Astrocyte of the cerebellum (primary cell): ENCODE measurements at places on chromosomes 5 and 9.
A peak's percentile ranks its signal among the peaks of the same experiment; 100 is the strongest.

GRCh38 chr9:134066526-134066912 is 1.3 kb downstream of the BRD3 start:
- DNase-seq: no peak

- DNase-seq: peak; percentile 42
Measured at GRCh38 chr5:77390795-77391194, 101.3 kb downstream of the WDR41 start.

DNA sequence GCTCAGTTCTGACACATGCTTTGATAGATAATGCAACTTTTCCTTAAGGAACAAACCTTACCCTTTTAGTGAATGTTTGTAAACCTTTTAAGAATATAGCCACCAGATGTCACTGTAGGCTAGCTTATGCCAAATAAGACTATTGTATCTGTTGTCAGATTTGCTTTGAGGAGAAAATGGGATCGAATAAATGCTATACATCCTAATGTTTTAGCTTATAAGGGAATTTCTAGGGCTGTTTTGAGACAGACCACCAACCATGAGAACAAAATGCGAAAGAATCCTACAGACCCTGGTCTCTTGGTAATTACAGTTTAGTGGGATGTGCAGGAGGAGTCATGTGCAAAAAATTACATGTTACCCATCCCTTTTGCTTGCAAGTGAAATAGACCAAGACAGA is 127.6 kb upstream of the NMUR2 start:
- peak; percentile 67 for DNase-seq

GRCh38 chr5:110687485-110687884 is 39.0 kb downstream of the TMEM232 start:
- DNase-seq: no peak

- DNase-seq: no peak
Measured at GRCh38 chr5:114308508-114308907, 53.4 kb upstream of the KCNN2 start.

- no peak for DNase-seq
Measured at GRCh38 chr5:155367841-155368240, 354.3 kb downstream of the KIF4B start.

DNA sequence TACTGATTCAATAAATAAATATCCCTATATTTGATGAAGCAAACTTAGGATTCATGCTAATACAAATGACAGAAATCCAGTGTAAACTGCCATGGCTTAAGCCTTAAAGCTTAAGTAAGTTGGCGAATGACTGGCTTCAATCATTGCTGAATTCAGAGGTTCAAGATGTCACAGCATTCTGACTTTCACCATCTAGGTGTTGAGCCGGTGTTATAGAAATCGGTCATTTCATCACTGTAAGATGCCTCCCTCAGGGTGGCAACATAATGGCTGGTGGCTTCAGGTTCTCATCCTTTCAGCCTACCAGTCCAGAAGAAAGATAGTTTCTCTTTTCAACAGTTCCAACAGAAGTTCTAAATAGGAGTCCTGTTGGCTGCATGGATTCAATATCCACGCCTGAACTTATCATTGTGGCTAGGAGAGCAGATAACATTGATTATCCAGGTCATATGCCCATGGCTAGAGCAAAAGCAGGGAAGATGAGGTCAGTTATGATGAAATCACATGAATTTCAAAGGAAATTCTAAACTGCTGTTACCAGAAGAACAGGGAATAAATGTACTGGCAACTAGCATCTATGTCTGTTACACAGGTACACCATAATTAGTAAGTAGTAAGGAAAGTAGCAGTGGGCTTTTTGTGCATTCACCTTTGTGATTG is 364.3 kb downstream of the ARRDC3 start:
- no peak for DNase-seq

DNA sequence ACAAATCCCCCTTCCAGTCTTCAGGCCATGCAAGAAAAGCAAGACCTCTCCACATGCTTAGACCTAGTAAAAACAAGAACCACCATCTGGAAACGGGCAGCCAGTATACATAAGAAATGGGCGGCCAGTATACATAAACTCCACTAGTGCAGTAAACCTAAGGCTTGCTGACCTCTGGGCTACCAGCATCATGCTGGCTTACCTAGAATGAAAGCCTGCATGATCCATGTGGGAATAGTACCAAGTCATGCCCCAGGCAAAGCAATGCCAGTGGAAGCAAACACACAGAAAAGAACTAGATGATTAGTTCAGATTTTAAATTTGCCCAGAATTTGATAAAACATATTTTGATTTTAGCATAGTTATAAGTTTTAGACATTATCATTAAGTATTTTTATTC is 1346.4 kb downstream of the EFNA5 start:
- no peak for DNase-seq

GRCh38 chr9:75188756-75189155 is 100.4 kb downstream of the OSTF1 start:
- DNase-seq: no peak

DNA sequence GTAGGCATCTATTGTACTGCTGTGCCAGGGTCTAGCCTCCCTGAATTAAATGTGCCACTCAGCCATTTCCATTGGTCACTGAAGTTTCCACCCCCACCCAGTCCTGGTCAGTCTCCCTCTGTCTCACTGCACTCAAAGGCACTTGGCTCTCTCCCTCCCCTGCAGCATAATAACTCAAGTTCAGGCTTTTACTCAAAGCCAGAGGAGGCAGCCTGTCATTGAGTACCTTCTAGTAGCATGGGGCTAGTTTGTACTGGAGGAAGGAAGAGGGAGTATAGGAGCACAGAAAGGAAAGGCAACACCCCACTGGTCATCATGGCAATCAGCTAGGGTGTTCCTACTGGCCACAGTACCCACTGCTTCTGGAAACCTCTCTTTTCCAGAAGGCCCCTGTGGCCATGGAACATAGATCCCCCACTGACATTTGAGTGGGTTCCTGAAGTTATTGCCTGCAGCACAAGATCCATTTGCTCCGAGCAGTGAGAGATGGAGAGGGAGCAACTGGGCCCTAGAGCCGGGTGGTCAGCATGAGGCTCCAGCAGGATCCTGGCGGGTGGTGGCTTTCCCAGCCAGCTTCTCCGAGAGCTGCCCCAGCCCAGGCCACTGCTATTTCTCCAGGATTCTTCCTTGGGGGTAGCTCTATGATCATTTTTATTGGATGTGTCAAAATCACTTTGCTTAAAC is 89.9 kb upstream of the CPEB4 start:
- DNase-seq: no peak

GRCh38 chr5:150515446-150515845 is 7.5 kb downstream of the NDST1 start:
- no peak for DNase-seq

DNA sequence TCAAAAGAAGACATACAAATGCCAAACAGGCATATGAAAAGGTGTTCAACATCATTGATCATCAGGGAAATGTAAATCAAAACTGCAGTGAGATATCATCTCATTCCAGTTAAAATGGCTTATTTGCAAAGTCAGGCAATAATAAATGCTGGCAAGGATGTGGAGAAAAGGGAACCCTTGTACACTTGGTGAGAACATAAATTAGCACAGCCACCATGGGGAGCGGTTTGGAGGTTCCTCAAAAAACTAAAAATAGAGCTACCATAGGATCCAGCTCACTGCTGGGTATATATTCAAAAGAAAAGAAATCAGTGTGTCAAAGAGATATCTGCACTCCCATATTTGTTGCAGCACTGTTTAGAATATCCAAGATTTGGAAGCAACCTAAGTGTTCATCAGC is 50.3 kb downstream of the AP3S1 start:
- no peak for DNase-seq

DNA sequence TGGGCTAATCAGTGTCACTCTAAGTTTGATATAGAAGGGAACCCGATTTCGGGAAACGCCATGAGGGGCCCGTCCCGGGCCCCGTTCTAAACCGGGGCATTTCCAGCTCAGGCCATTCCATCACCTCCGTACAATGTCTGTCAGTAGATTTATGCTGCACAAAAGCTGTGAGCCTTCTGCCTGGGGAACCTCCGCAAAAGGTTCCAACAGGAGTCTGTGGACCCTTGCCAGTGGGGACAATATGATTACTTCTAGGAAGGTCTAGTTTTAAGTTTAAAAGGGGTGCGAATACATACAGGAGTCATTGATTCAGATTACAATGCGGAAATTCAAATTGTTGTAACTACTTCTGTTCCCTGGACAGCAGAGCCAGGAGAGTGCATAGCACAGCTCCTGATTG is 57.6 kb downstream of the RAPGEF1 start:
- DNase-seq: no peak

GRCh38 chr5:95191330-95191729 is 93.6 kb downstream of the MCTP1 start:
- no peak for DNase-seq

DNA sequence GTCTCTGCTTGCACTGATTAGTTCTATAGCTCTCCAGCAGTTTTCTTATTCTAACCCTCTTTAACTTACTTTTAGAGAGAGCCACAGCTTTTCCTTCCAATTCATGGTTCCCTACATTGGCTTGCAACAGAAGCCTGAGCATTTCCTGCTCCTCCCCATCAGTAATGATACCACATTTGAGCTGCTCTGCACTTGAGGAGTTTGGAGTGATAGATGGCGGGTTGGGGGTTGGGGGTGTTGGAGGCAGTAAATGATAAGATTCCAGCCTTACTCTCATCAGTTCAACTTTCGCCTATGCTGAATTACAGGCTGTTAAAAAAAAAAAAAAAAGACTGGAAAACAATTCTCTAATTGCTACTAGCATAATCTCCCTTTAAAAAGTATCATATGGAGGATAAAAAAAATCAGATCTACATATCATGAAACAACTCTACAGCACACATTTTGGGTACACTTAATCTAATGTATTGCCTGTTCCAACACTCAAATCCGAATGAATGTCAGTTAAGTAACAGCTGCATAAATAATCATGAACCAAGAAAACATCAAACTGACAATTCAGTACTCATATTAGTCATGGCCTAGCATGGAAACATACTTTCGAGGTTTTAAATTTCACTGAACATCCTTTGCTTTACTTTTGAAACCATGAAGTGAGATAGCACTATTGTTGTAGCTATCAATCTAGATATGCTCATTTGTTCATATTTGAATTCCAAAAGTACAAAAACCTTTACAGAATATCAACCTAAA is 224.7 kb downstream of the NFIB start:
- no peak for DNase-seq

GRCh38 chr5:38739011-38739704 is 106.7 kb upstream of the OSMR start:
- DNase-seq: no peak

- DNase-seq: no peak
Measured at GRCh38 chr5:16493261-16493660, 27.7 kb upstream of the ZNF622 start.

DNA sequence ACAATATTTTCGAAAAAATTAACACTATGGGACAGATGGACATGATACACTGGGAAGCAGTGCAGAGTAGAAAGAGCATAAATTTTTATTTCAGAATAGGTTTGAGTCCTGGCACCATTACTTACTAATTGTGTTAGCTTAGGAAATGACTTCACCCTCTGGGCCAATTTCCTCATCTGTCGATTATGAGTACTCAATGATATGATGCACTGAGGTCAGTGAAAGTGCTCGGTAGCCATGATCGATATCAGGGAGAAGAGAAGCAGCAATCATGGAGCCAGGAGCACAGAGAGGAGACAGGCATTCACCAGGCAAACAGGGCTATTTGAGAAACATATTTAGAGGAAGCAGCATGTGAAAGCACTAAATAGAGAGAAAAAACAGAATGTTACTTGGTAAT is 29.4 kb downstream of the NR6A1 start:
- DNase-seq: no peak

- no peak for DNase-seq
Measured at GRCh38 chr9:105651806-105652205, 10.5 kb upstream of the TAL2 start.

DNA sequence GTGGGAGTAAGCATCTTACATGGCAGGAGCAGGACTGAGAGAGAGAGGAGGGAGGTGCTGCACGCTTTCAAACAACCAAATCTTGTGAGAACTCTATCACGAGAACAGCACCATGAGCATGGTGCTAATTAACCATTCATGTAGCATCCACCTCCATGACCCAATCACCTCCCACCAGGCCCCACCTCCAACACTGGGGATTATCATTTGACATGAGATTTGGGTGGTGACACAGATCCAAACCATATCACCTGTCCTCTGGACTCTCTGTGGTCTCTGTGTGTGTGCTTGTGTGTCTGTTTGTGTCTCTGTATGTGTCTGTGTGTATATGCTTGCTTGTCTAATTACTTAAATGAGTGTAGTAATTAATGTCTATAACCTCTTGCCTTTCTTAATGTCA is 31.1 kb downstream of the SEC61B start:
- no peak for DNase-seq

DNA sequence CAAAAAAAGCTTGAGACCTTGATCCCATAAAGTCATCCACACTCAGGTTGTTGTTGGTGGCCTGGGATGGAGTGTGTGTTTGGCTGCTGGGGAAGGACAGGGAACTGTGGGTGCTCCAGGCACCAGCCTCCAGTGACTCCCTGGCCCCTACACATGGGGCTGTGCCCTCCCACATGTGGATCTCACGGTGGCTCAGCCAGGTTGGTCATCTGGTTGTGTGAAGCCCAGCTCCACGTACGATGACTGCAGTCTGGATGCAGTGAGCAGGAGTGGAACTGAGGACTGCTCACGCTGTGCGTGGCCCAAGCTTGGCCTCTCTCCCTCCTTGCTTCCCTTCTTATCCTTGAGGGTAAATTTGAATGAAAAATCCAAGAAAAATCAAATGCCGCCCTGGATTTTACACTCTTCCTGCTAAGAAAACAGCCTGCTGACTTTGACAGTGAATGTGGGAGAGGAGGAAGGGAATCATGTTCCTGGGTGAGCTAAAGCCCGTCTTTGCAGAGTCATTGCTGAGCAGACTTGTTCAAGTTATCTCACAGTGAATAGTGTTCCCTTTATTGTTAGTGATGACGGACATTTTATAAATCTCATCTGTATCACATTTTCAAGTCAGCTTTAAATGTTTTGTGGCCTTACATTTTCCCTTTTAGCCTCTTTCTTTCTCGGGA is 65.1 kb upstream of the CACNA1B start:
- no peak for DNase-seq

DNA sequence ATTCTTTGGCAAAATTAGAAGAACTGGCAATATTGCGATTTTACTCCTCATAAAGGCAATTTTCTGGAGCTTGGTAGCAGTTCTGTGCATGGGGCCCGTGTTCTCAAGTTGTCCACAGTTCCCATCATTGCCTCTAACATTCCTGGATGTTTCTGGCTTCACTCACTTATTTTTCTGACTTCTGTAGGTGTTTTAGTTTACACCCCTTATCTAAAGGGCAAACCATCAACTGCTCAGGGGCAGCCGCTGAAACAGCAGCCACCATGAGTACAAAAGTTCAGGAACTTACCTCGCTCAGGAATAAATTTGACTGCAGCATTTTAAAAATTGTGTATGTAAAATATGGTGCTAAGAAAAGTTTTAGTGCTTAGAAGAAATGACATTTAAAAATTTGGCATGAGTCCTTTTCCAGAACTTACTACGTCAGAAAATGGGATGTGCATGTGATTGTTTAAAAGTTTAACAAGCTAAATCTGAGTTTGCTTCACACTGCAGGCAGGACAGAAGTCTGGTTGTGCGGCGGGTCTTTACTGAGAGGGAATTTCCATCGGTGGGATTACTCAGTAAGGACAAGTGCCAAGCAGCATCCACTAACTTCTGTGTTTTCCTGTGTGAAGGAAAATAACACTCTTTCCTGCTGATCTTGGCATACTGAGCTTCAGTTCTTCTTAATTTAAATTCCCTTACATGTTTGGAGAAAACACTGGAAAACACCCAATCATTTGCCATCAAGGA is 261.7 kb downstream of the MAT2B start:
- DNase-seq: no peak

GRCh38 chr5:1351156-1351555 is 6.3 kb upstream of the CLPTM1L start:
- DNase-seq: no peak
